ENCODE measurements at places on chromosomes 11 and 22.

- DNase-seq: no peak
Measured at GRCh38 chr11:119619665-119620064, 109.3 kb downstream of the NECTIN1 start.

- DNase-seq: no peak
Measured at GRCh38 chr22:46845296-46846149, 83.1 kb downstream of the TBC1D22A start.

DNA sequence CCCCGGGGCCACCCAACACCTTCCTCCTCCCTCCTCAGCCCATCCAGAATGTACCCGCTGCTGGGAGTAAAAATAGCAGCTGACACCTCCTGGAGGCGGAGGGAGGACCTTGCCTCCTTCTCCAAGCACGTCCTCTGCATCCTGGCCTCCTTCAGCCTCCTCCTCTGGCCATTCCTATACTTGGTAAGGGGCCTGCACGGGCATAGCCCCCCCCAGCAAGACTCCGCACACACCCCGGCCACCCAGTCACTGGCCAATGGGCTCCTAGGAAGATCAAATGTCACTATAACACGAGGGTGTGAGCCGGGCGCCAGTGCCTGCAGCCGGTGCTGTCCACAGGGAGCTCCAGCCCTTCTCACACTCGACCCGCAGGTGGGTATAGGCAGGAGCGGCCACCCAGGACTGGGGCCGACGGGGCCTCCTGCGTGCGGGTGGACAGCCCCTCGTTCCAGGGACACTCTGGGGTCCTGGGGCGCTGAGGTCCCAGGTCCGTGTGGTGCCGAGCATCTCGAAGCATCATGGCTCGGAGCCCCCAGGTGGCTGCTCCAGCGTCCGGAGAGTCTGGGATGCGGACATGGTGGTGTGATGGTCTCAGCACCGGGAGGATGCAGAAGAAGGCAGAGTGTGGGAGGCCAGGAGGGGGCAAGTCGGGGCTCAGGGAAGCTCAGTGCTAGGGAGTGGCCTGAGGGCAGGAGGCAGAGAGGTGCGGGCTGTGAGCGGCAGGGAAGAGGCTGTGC lies at the start of gene TNNT3:
TSS of gene TNNT3 (plus strand) at position 313 of the 737 bp plus-strand sequence. CDS start 3,172 bp downstream, outside the sequence.
- DNase-seq: no peak

DNA sequence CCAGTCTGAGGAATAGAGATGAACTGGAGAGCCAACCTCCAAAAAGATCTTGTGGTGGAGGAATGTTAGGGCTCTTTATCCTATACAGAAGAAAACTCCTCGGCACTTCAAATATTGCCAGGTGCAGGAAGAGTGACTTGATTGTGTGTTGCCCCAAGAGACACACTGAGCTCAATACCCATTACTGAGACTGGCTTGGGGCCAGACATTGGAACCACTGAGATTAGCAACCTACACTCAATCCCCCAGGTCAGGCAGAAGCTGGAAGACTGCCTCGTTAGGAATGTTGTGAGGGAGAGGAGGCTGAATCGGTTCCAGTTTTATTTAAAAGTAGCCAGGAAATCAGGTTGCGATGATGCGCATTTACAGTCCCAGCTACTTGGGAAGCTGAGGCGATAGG lies 2.4 kb upstream of the SGSM3 start:
- DNase-seq: no peak

- DNase-seq: no peak
Measured at GRCh38 chr11:36212564-36213392, 76.4 kb downstream of the COMMD9 start.

GRCh38 chr11:131998020-131998419 lies 627.6 kb downstream of the NTM start:
- DNase-seq: no peak

DNA sequence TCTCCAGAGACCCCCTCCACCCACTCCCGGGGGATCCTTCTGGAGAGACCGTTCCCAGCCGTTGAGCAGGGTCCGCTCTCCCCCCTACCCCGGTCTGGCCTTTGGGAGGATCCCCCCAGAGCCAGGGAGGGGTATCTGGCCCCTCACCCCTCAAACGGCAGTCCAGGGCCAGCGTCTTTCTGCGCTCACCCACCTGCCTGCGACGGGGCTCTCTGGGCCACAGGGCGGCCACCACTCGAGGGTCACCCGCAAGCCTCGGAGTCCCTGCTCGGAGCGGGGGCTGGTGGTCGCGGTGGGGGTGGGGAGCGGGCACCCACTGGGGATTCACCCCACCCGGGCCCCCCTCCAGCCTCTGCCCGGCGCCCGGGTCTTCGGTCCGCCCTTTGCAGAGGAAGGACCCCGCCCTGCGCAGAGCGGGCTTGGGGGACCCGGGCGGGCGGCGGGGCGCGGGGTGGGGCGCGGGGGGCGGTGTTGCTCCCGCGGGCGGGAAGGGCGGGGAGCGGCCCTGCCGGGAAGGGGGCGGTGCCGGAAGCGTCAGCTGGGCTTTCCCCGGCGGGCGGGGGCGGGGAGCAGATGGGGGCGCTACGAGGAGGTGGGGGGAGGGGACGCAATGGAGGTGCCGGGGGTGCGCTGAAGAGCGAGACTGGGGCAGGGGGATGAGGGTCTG lies 16.6 kb downstream of the CRELD2 start:
- peak; percentile 97 for DNase-seq

GRCh38 chr22:35477911-35478582 lies 62.6 kb upstream of the RASD2 start:
- peak; percentile 86 for DNase-seq

DNA sequence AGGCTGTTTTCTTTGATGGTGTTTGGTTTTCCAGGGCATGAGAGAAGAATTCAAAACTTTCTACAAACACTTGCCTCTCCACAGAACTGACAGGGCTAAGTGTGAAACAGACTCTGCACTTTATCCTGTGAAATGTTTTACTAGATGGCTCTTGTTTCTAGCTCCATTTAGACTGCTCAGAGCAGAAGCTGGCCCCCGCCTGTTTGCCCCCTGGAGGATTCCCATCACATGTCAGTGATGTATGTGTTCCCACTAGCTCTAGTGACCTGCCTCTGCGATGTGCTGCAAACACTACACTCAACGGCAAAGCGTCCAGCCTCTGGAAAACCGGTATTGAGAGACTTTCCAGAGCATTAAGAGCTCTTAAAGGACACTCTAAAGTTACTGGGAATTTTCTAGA lies 41.4 kb upstream of the PCF11 start:
- DNase-seq: no peak

DNA sequence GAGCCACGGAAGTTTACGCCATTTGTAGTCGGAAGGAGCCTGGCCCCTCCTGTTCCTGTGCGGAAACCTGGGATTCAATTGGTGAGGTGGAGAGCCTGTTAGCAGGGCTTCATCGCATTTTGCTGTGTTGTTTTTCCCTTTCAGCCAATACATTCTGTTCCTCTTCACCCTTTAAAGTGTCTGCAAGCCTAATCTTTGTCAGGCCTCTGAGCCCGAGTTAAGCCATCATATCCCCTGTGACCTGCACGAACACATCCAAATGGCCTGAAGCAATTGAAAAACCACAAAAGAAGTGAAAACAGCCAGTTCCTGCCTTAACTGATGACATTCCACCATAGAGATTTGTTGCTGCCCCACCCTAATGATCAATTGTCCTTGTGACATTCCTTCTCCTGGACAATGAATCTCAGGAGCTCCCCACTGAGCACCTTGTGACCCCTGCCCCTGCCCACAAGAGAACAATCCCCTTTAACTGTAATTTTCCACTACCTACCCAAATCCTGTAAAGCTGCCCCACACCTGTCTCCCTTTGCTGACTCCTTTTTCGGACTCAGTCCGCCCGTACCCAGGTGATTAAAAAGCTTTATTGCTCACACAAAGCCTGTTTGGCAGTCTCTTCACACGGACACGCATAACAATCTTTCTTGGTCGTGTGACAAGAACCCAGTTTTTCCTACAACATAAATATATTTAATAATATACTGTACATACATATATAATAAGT lies 37.1 kb upstream of the MMP12 start:
- no peak for DNase-seq

DNA sequence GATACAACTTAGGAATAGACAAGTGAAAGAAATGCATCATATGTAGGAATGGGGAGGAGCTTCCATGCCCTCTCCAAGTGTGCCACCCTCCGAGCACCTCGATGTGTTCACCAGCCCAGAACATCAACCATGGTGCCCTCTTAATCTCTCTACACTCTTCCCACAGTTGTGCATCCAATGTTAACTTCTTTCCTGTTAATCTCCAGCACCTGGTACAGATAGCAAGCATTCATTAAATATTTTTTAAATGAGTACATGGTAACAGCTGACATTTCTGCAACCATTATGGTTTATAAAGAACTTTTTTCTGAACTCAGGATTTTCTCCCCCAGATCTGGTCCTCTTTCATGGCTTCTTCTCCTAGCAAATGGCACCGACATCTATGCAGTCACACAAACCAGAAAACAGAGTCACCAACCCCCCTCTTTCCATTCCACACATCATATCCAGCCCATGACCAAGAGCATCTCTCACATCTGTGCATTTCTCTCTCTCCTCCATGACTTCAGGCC lies 118.1 kb upstream of the CLPB start:
- no peak for DNase-seq

DNA sequence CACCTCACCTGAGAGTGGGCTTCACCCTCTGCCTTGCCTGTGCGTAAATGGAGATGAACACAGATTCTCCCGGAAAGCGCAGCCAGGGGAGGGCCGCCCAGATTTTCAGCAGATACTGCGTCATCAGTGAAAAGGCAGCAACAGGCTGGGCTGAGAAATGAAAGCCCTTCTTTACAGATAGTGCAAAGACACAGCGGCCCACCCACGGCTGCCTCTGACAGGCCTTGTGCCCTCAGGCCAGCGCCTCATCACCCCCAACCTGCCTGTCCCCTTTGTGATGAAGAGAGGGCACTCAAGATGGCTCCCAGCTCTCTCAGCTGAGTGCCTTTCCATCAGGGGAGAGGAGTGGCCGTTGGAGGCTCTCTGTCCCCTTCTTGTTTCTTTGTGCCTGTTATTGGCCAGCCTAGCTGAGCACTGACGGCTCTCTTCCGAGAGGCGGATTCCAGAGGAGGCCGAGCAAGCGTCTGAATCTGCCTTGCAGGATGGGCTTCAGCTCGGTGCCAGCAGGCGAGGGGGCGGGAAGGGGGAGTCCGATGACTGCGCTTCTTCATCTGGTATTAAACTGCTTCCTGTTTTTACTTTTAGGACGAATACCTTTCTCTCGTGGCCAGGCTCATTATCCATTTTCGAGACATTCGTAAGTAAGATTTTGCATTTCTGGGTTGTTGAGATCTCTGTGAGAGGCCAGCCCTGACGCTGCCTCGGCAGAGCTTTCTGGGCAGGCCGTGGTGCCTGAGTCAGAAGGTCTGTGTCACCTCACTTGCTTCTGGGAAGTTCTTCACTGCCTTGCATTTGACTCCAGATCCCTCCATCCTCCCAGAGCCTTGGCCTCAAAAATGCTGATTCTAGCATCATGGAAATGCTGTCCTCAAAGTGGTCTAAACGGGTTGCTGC lies 43.7 kb downstream of the MED15 start:
- DNase-seq: peak; percentile 79

DNA sequence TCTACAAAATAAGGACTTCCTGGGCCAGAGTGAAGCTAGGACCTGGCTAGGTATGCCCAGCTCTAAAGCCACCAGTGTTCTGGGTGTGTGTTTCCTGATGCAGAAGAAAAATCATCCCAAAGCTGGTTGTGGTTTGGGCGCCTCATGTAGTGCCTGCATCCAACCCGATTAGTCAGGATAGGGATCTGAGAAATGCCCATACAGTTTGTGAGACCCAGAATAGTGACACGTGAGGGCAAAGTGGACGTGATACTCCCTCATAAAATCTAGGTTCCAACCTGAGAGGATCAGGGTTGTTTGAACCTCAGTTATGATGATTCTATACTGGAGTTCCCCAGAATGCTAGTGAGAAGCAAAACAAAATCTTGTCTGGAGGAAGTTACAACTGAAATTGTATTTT lies 238.4 kb downstream of the TBC1D22A start:
- no peak for DNase-seq

- no peak for DNase-seq
Measured at GRCh38 chr22:42651134-42651533, 1.9 kb upstream of the CYB5R3 start.

DNA sequence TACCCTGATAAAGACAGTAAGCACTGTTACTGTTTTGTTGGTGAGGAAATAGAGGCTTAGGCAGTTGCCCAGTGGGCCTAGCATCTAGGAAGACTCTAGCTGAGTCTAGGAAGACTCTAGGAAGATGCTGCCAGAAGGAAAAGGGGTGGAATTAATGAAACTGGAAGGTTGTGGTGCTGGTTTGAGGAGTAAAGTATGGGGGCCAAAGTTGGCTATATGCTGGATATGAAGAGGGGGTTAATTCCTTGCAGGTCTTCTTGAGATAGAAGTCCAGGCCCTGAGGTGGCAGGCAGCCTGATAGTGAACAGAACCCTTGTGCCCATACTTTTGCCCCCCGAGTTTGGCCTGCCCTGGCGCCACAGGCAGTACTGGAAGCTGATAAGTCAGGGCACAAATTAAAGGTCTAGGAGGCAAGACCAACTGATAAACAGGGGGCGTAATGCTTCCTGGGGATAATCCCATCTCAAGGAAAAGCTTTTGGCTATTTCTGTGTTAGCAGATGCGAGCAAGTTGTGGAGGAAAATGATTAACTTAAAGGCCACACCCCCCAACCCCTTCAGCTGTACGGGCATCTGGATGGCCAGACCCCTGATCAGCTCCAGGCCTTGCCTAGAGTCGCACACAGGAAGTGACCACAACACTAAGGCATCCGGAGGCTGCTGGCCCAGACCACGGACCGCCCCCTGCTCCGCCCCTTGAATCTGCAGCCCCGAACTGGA lies 3.1 kb downstream of the ILK start:
- DNase-seq: peak; percentile 87

DNA sequence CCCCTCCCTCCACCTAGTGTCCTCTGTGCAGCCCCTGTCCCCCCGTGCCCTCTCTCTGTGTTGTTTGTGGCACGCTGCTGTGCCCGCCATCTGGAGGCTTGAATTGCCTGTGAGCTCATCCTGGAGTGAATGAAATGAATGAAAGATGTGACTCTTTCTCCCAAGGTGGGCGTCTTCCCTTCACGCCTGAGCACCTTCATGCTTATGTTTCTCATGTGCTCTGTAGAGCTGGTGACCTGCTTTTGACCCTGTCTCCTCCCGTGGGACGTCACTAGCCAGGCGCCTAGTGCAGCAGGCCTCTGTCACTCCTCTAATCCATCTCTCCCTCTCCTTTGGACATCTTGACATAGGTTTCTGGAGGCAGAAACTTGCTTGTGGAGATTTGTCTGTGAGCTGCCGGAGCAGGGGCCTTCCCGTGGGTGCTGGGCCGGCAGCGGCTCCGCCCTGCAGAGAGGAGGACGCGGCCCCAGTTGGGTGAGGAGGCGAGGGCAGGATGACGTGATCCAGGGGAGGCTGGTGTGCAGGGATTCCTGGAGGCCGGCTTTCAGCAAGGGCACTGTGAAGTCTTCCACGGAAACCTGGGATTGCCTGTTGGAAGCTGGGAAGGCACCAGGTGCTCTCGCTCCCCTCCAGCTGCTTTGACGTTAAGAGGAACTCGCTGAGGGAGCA lies 40.6 kb downstream of the MUC6 start:
- DNase-seq: no peak

DNA sequence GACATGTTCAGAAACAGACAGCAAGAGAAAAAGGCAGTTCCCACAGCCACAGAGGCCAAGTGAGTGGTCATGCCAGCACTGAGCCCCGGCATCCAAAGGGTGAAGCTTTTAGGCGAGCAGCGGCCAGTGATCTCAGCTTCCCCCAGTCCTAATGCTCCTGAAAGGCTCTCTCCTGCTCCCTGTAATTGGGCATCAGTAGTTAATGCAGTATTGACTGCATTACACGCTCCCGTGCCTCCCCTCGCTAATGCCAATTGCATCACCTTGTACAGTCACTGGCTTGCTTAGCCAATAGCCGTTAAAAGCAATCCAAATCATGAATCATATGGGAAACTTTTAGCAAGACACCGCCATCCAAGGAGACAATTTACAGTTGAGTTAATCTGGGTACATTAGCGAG lies 4.9 kb downstream of the LMO1 start:
- peak; percentile 72 for DNase-seq
